ENCODE measurements at places on chromosomes 6 and 20.

DNA sequence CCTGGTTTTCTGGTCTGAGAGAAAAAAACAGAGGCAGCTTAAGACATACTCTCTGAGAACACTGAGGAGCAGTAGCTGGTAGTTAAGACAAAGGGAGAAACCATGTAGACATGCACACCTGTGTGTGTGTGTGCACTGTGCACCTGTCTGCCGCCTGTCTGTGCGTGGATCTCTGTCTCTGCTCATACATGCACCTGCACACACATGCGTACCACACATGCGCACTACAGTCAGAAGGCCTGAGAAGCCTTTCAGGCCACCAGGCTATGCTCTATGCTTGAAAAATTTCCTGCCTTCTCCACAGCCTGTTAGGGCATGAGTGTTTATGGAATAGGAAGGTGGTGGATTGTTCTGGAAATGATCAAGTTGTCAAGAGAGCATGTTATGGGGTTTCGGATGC lies 103.5 kb downstream of the CDH4 start:
- no peak for DNase-seq

GRCh38 chr6:12890171-12890790 lies 173.7 kb downstream of the PHACTR1 start:
- DNase-seq = no peak

GRCh38 chr6:33914645-33915044 lies 110.8 kb upstream of the MLN start:
- no peak for DNase-seq

- DNase-seq = no peak
Observed at GRCh38 chr6:66082914-66083313, 375.9 kb upstream of the EYS start.

- no peak for DNase-seq
Observed at GRCh38 chr6:16002332-16003196, 126.3 kb upstream of the MYLIP start.

- no peak for DNase-seq
Observed at GRCh38 chr20:36493801-36494114, 47.6 kb upstream of the MYL9 start.

GRCh38 chr6:157380458-157380778 lies 572 bp upstream of the ZDHHC14 start:
- no peak for DNase-seq

- DNase-seq = no peak
Observed at GRCh38 chr20:20231528-20232298, 136.2 kb upstream of the INSM1 start.

DNA sequence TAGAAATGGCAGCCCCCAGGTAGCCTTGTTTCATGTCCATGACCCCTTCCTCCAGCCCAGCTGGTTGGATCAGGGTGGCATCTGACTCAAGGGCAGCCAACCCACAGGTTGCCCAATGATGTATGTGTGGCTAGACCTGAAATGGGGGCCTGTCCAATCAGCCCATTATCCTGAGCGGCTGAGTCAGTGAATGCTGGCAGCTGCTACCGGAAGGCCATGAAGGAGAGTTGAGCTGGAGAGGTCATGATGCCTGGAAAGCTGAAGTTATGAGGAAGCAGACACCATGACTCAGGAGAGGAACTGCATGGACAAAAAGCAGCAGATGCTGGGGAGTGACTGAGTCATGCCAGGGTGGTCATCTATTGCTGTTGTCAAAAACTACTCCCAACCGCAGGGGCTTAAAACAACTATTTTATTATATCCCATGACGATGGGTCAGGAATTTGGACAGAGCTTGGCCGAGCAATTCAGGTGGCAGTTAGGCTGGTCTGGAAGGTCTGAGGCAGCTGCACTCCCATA lies 67.3 kb downstream of the MDGA1 start:
- no peak for DNase-seq

DNA sequence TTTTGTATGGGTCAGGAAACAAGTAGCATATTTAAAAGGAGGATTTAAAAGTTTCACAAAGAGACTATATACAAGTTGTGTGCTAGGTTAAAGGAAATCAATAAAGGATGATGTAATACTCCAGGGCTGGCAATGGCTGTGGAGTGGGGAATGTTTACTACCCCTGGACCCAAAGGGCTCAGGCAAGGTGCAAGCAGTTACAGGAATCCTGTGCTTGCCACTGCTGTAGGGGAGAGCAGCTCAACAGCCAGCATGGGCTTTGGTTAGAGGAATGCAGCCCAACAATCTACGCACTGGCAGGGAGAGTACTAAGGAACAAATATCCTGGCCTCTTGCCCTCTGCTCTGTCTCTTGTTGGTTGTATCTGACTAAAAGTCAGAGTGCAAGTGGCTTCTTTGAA lies 1642.2 kb downstream of the KHDRBS2 start:
- no peak for DNase-seq

GRCh38 chr6:166545156-166546034 lies 41.1 kb downstream of the RAMACL start:
- no peak for DNase-seq

GRCh38 chr20:42181064-42181463 lies 562.9 kb upstream of the CHD6 start:
- DNase-seq = no peak

- DNase-seq = no peak
Observed at GRCh38 chr6:12232339-12232738, 57.8 kb upstream of the EDN1 start.

- DNase-seq = no peak
Observed at GRCh38 chr6:1962201-1962600, 283.2 kb downstream of the GMDS start.

GRCh38 chr6:125393449-125393858 lies 91.7 kb upstream of the HDDC2 start:
- no peak for DNase-seq

DNA sequence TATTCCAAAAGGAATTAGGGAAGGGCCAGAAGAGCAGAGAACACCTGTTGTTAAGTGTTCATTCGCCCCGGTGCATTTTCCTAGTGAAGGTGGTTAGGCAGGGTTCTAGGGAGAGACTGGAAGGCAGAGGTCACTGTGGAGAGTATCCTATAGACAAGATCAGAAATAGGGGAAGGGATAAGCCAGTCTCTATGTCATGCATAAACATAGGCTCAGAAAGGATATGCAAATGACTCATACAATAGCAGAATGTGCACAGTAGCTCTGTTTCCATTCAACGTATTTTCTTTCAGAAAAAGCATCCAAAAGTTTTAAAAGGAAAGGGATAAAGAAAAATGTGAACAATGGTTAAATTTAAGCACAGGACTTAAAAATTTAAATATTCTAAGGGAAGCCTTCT lies 47.4 kb downstream of the BMP6 start:
- no peak for DNase-seq

GRCh38 chr20:46937157-46937523 lies 42.5 kb downstream of the EYA2 start:
- no peak for DNase-seq

GRCh38 chr20:10481676-10482075 lies 46.6 kb downstream of the SLX4IP start:
- no peak for DNase-seq

DNA sequence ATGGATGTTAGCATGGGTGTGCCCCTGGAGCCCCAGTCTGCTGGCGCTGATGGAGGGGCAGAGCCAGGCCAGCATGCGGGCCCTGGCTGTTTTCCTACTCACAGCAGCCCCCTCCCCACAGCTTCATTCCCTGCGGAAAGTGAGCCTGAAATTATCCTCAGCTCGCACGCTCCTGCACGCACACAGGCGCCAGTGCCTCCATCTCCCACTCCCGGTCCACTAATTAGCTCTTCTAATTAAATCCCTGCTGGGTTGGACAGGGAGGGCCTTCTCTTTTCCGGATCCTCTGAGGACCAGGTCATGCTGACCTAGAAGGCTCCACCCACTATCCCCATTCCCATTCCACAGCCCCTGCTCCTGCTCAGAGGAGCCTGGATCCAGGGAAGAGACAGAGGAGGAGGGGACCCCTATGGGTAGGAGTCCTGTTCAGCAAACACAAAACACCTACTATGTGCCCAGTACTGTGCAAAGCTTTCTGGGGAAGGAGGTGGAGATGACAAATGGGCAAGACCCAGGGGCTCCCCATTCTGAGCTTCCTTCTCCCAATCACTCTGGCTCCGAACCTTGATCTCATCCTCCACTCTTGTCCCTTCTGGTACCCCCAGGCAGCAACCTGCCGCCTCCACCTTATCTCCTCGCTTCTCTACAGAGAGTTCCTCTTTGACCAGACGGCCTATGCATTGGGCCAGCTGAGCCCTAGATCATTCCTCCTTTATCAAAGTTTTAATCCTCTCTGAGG lies 70.2 kb upstream of the CCDC167 start:
- no peak for DNase-seq

GRCh38 chr6:7134999-7135745 lies 27.4 kb downstream of the RREB1 start:
- no peak for DNase-seq
